ENCODE measurements at places on chromosomes 6 and 20.
A peak's percentile ranks its signal among the peaks of the same experiment; 100 is the strongest.

GRCh38 chr6:105992315-105992961 lies 93.7 kb upstream of the PRDM1 start:
- DNase-seq, result peak; percentile 23

DNA sequence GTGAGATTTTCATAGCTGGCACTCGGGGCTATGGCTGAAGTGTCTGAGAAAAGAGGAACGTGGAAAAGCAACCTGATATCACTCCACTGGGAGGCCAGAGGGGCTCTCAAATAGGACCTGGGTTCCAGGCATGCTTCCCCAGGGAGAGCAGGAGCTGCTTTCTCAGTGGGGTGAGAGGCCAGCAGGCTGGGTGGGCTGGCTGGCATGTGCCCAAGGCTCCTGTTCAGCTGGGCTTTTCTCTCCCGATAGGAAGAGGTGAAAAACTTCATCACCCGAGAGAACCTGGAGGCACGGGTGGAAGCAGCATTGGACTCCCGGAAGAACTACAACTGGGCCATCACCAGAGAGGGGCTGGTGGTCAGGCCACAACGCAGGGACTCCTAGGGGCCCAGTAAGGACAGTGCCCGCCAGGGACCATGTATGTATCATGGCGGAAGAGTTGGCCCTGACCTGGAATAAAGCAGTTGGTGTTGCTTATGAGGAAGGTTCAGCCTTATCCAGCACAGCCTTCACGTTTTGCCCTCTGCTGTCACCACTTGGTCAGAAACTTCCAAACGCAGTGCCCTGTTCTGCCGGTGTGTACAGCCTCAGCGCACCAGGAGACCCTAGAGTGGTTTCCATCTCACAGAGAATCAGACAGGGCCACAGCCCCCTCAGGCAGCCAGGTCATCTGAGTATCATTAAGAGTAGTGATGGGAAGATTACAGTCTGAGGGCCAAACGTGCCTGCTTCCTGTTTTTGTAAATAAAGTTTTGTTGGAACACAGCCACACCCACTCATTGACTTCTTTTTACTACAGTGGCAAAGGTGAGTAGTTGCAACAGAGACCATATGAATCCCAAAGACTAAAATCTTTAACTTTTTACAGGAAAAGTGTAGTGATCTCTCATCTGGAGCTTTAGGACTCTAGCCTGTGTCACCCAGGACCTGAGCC lies 1.9 kb downstream of the MRPS26 start:
- no peak for DNase-seq

GRCh38 chr20:2088891-2089290 lies 12.7 kb upstream of the STK35 start:
- no peak for DNase-seq

GRCh38 chr6:20038410-20039204 lies 173.7 kb downstream of the MBOAT1 start:
- DNase-seq, result no peak

- DNase-seq, result no peak
These were observed 100.6 kb downstream of the KCNB1 start for GRCh38 chr20:49381558-49382493.

DNA sequence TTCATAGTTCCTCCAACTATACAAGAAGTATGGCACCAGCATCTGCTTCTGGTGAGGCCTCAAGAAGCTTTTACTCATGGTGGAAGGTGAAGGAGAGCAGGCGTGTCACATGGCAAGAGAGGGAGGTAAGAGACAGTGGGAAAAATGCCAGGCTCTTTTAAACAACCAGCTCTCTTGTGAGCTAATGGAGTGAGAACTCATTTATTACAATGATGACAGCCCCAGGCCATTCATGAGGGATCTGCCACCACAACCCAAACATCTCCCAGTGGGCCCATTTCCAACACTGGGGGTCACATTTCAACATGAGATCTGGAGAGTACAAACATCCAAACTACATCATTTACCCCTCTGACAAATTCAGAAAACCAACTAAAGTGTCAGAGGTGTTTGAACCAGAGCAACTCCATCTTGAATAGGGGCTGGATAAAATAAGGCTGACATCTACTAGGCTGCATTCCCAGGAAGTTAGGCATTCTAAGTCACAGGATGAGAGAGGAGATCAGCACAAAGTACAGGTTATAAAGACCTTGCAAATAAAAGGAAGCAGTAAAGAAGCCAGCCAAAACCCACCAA lies 2.2 kb upstream of the UBD start:
- DNase-seq, result no peak

- no peak for DNase-seq
These were observed 90.6 kb downstream of the TIAM2 start for GRCh38 chr6:155085582-155086257.

- no peak for DNase-seq
These were observed 414.5 kb upstream of the OPRM1 start for GRCh38 chr6:153624528-153624927.

- no peak for DNase-seq
These were observed 130.9 kb upstream of the AFDN start for GRCh38 chr6:167695831-167696230.

GRCh38 chr6:156988276-156989158 lies 211.3 kb downstream of the ARID1B start:
- no peak for DNase-seq

- DNase-seq, result no peak
These were observed 50.3 kb upstream of the FNDC1 start for GRCh38 chr6:159118924-159119323.

DNA sequence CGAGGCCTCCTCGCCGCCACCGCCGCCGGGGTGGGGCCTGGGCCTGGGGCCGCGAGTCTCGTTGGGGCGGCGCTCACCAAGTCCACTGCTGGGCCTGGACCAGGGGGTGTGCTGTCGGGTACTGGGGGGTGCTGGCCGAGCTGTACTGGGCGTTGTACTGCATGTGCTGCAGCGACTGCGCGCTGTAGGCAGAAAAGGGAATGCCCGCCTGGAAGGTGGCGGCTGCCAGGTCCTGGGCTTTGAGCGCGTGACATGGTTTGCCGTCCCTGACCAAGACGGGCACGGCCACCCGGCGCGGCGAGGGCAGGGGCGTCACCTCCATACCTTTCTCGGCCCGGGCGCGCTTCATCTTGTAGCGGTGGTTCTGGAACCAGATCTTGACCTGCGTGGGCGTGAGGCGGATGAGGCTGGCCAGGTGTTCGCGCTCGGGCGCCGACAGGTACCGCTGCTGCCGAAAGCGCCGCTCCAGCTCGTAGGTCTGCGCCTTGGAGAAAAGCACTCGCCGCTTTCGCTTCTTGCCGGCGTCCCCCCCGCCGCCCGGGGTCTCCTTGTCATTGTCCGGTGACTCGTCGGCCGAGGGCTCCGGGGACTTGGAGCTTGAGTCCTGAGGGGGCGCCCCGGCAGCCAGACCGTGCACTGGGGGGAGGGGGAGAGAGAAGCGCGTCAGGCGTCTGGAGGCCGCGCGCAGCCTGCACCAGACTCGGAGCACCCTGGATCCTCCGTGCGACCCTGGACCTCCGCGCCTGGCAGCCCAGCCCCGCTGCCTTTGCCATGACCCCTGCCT lies 1.8 kb downstream of the NKX2-2 start:
- DNase-seq, result no peak

- peak; percentile 54 for DNase-seq
These were observed 108.5 kb upstream of the KCNK16 start for GRCh38 chr6:39430871-39431523.

DNA sequence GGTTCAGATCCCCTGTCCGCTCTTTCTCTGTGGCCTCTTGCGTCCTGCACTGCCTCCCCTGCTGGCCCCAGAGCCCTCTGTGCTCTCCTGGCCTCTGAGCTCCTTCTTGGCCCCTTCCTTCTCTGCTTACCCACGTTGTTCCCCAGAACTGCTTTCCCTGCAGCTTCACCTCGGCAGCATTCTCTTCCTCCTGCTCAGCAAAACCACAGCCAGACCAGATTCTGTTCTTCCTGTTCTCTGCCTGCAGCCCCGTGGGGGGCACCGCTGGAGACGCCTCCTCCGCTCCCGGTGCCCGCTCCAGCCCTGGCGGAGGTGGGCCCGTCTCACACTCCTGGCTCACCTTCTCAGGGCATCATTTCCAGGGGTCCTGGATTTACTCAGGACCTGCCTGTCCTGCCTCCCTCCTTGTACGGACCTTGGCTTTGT lies 59.7 kb downstream of the TCP11 start:
- no peak for DNase-seq

DNA sequence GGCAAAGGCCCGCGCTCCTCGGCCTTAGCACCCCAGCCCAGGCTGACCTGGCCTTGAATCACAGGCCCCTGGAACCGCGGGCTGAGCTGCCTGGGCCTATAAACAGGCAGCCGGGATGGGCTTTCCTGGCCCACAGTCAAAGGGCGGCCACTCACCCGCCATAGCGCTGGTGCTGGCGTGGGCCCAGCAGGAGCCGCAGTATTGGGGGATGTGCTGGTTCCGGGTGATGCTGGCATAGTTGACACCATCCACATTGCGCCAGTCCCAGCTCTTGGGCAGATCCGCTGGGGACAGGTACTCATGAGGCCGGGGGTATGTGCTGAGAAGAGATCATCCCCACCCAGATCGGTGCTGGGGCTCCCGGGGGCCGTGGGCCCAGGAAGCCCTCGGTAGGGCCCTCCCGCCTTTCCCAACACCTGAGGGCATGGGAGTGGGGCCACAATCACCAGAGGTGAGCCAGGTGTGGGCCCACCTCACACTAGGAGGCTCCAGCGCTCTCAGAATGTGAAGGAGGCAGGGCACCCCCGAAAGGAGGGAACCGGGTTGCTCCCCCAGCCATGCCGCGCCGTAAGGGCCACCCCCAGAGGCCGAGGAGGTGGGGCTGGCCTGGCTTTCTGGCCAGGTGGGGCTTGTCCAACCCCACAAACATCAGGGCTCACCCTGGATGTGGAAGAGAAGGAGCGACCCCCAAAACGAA lies 739 bp downstream of the CTSZ start:
- DNase-seq, result no peak

- peak; percentile 30 for DNase-seq
These were observed 125.8 kb downstream of the LY86 start for GRCh38 chr6:6714118-6714897.

DNA sequence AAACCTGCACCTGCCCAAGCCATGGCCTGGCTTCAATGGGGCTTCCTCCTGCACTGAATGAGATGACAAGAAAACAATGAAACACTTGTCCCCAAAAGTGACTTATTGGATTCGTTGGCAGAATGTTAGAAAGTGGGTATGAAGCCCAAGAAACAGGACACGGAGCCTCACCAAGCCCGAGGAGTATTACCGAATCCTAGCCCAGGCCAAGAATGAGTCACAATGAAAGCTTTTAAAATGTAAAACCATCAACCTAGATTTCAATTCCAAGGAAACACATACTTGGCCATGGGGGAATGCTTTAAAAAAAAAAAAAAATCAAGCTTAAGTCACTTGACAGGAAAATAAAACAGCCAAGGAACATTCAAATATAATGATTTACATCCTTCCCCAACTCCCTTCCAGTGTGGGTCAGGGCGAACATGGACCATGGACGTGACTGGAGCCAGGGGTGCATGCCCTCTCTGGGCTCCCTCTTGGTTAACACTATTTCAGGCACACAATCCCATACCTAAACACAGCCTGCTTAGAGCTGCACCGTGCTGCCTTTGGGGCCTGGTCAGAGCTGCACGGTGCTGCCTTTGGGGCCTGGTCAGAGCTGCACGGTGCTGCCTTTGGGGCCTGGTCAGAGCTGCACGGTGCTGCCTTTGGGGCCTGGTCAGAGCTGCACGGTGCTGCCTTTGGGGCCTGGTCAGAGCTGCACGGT lies 3.1 kb upstream of the STX16 start:
- DNase-seq, result no peak

DNA sequence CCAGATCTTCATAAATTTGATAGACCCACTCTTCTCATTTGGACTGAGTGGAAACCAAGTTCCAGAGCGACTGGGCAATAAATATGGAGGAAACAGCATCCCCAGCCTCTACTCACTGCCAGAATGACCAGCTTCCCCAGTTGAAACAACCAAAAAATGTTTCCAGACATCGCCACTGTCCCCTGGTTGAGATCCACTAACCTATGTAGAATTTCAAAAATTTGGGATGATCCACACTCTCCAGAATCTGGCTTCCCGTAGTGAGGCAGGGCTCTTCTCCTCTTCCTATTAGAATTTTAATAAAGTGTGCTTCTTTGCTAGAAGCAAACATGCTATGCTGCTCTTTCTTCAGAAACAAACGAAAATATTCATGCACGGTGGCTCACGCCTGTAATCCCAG lies 287.0 kb upstream of the SUPT3H start:
- DNase-seq, result no peak

DNA sequence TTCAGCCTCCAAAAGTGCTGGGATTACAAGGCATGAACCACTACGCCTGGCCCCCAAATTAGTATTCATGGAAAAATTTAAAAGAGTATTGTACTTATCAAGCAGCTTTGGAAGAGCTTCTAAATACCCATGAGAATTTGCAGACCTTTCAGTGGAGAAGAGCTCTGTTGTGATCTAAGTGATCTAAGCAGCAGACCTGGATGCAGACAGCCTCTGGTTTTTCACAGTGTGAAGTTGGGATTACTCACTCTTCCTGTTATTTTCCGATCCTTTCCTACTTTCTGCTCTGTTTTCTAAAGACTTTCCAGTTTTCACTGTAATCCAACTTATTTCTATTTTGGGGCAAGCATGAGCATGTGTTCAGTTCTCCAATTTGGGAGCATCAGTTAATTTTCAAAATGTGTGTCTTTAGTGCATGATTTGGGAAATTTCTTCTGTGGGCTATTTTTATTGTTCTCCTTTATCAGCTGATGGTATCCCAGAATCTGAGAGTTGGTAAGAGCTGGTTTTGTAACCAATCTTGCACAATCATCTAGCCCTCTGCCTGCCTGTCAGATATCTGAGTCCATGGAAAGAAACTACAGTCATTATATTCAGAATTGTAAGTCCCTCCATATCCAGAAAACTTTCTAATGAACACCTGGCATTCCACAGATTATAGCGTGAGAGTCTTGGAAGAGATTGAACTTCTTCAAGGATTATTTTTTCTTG lies 207.7 kb upstream of the DTNBP1 start:
- no peak for DNase-seq

GRCh38 chr6:133609415-133610226 lies 279.3 kb upstream of the TCF21 start:
- DNase-seq, result peak; percentile 79

DNA sequence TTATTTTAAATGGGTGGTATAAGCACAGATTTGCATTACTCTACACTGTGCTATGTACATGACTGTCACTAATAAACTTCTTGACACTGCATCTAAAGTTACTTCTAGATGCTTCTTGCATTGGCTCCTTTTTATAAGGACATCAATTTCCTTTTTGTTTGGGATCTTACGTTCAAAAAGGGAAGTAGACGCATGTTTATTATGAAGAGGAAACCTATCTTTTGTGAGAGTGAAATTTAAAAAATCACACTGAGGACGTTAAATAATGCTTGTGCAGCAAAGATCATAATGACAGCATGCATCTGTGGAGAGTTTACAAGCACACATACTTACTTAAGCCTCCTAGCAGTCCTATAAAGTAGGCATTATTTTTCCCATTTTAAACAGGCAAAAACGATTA lies 479.5 kb downstream of the CD83 start:
- no peak for DNase-seq

DNA sequence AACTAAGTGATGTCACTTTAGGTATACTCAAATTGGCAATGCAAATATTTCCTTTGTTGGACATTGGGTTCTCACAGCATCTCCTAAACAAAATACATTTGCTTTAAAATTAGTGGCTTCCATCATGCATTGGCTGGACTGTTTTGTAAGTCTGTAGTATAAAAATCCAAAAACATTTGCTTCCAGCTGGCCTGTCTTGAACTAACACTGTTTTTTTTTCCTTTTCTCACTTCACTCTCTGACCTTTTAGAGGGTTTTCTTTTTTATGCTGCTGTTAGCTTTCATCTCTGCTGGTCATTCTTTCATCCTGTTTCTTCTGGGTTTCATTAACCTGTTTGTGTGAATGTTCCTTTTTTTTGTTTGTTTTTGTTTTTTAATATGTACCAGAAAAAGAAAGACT lies 121.7 kb upstream of the MLIP start:
- DNase-seq, result no peak
